ENCODE measurements at places on chromosomes 16 and 17. TPM values are rescaled to one million over a fixed set of nuclear protein-coding genes. Genes with fewer than 3 reads are reported as not detected.

DNA sequence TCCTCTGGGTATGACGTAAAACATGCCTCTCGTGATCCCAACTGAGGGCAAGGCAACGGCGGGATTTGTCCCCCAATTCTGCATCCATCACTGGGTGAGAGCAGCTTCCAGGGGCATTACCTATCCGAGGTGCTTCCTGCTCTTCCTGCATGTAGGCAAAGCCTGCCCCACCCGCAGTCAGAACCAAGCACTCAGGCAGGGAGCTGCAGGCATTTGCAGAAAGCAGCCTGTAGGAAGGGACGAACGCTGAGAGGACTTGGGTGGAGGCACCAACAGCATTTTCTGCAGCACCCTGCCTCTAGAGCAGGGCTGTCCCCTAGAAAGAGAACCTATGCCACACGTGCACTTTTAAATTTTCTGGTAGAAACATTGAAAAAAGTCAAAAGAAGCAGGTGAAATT is 5.5 kb downstream of the BCO1 start:
- no peak overlapping the region for H3K4me3 ChIP-seq
- H3K27ac ChIP-seq = no peak overlapping the region
- no peak for DNase-seq
- H3K27me3 ChIP-seq = no peaks in the 10 kb centered on the region
- H3K36me3 ChIP-seq = no peaks in the 10 kb centered on the region
- peaks cover 6% of the 10 kb centered on the region for H3K4me1 ChIP-seq

GRCh38 chr17:43911904-43912303 is 4.6 kb upstream of the MPP2 start:
- peaks cover 17% of the 10 kb centered on the region for H3K4me1 ChIP-seq
- H3K27me3 ChIP-seq = no peaks in the 10 kb centered on the region

DNA sequence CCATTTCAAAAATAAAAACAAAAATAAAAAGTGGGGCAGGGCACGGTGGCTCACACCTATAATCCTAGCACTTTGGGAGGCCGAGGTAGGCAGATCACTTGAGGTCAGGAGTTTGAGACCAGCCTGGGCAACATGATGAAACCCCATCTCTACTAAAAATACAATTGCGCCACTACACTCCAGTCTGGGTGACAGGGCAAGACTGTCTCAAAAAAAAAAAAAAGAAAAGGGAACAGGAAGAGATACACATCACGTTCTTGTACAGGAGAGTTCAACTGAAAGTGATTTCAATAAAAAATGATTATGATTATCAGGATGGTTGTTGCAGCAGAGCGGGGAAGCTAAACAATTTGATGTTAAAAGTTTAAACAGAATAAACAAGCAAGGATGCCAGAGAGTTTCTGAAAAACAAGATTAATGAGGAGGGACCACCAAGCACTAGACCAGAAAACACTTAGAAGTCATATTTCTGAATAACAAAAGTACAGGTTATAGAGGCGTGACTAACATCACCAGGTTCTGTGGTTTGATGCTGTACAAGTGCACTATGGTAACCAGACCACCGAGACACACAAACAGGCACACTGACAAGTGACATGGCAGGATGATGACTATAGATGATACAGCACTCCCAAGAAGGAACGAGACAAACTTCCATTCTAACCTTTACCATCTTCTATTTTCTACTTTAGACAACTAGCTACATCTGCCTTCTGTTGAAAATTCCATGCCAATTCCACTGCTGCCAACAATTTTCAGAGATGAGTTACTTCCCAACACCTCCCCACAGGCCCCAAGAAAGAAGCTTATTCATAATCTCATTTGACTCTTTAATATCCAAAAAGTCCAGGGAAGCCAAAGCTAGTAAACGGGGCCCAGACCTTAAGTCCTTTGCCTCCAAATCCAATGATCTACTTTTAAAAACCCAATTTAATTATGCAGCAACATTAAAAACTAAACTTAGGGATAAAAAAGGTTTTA is 11.8 kb downstream of the DNAJA2 start:
- no peaks in the 10 kb centered on the region for H3K27me3 ChIP-seq
- no peaks in the 10 kb centered on the region for H3K36me3 ChIP-seq
- no peak overlapping the region for H3K27ac ChIP-seq
- DNase-seq = no peak
- H3K4me1 ChIP-seq = peaks cover 14% of the 10 kb centered on the region

DNA sequence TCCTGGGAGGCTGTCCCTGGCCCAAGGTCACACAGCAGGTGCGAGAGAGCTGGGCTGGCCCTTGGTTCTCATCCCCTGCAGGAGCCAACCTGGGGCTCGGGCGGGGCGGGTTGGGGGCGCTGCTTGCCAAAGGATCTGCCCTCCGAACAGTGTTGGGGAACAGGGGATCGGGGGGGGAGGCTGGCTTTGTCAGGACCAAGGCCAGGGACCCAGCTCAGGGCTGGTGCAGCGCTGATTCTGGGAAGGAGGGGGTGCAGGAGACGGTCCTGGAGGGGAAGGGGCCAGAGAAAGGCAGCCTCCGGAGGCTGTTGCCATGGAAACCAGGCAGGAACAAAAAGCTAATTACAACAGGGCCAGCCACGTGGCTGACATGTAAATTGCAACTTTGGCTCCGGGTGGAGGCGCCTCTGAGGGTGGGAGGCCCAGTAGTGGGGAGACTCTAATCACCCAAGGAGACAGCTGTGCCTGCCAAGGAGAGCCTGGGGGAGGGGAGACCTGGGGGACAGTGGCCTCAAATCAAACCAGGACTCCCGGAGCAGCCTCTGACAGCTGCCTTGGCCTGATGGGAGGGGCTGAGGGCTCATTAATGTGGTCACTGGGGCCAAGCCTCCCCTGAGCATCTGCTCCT is 1.3 kb downstream of the TUBB3 start:
- H3K36me3 ChIP-seq = no peaks in the 10 kb centered on the region
- no peak overlapping the region for H3K27ac ChIP-seq
- H3K4me3 ChIP-seq = no peak overlapping the region
- peaks cover 49% of the 10 kb centered on the region for H3K4me1 ChIP-seq

The ANKRD40CL gene
- total RNA-seq = not detected

DNA sequence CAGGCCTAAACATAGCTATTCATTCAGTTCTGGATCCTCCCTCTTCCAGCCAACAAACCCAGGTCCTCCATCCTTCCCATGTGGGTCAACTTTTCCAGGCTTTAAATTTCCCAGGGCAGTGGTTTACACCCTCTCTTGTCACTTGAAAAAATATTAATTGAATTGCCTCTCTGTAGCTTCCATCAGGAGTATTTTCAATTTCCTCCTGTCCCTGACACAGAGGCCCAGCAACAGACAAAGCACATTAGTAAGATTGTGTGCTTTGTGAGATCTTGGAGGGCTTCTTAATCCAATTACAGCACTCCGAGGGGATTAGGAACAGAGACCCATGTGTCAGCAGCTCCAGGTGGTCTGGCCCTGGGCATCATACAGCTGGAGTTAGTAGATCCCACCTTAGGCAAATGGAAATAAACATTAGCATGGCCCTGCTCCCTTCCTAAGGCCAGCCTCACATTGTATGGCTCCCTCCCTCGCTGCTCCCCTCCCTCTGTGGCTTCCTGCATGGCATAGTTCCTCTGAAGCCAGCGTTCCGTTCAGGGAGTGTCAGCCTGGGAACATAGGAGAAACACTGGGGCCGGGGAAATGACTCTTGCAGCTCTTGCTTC is 132.7 kb upstream of the HSBP1 start:
- H3K4me1 ChIP-seq = no peaks in the 10 kb centered on the region
- DNase-seq = no peak
- H3K36me3 ChIP-seq = no peaks in the 10 kb centered on the region
- H3K27ac ChIP-seq = no peak overlapping the region
- no peak overlapping the region for H3K4me3 ChIP-seq

The CCT6B gene
- 1.7 TPM for total RNA-seq

DNA sequence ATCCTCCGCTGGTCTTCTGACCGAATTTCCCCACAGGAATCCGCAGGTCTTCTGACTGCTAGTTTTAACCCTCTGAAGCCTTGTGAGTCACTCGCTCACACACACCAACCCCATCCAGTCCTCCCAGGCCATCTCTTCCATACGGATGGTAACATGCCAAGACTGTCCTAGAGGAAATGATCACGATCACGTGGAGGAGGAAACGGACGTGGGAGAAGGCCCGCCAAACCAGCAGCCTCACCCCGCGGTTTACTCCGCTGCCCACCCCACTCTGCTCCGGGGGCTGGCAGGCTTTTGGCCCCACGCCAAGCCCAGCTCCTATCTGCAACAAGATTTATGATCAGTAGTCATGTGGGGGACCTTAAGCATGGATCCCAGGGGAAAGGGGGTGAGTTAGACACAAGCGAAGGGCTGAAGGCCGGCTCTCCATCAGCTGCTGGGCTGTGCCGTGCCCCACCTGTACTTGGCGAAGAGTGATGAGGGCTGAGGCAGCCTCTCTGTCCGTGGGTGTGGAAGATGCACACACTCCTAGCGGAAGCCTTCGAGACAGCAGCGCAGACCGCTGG is 1.5 kb upstream of the FAAP100 start:
- H3K4me1 ChIP-seq = peaks cover 25% of the 10 kb centered on the region
- H3K4me3 ChIP-seq = peak overlapping the region; percentile 72
- no peaks in the 10 kb centered on the region for H3K27me3 ChIP-seq
- H3K27ac ChIP-seq = no peak overlapping the region
- DNase-seq = no peak

The C16orf74 gene
- 18.2 TPM for total RNA-seq

GRCh38 chr17:39975801-39976200 is 4.8 kb upstream of the PSMD3 start:
- no peak overlapping the region for H3K4me3 ChIP-seq
- no peaks in the 10 kb centered on the region for H3K27me3 ChIP-seq
- peaks cover 16% of the 10 kb centered on the region for H3K4me1 ChIP-seq
- H3K36me3 ChIP-seq = no peaks in the 10 kb centered on the region
- no peak for DNase-seq
- H3K27ac ChIP-seq = no peak overlapping the region

GRCh38 chr17:41773190-41773588 is 13.3 kb downstream of the JUP start:
- H3K36me3 ChIP-seq = peaks cover 30% of the 10 kb centered on the region
- H3K4me1 ChIP-seq = peaks cover 81% of the 10 kb centered on the region

DNA sequence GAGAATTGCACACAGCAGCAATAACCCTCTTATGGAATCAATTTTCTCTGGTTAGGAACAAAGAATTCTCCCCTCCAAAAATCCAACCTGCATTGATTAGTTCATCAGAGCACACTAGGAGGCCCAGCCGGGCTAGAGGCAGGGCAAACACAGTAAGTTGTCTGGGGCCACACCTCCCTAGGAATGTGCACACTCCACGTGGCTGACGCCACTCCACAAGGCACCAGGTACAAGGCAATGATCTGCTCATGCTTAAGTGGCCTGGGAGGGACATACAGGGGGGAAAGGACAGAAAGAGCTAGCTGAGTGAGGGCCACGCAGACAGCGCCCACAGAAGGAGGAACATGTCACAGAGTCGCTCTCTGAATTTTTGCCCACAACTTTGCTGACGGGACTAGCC is 107.6 kb downstream of the SLC39A11 start:
- H3K36me3 ChIP-seq = no peaks in the 10 kb centered on the region
- no peak for DNase-seq
- no peak overlapping the region for H3K27ac ChIP-seq
- H3K4me3 ChIP-seq = no peak overlapping the region
- H3K27me3 ChIP-seq = no peaks in the 10 kb centered on the region

The PNMT gene
- total RNA-seq = 5.6 TPM

DNA sequence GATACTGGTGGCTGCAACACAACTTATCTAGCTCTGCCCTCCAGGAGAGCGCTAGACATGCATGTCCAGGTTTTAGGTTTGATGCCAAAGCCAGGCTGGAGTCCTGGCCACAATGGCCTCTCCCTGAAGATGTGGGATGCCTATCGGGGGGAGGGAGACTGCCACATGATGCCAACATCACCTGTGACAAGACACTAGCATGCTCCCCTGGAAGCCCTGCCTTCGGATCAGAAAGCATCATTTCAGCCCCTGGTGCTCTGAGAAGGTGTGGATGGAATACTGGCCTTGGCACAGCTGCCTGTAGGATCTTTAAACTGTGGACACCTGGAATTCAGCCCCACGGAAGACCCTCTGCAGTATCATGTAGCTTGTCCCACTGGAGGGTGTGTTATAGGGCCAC is 93.5 kb downstream of the SHISA6 start:
- no peaks in the 10 kb centered on the region for H3K27me3 ChIP-seq
- no peak overlapping the region for H3K4me3 ChIP-seq
- H3K4me1 ChIP-seq = no peaks in the 10 kb centered on the region
- no peak for DNase-seq
- H3K36me3 ChIP-seq = no peaks in the 10 kb centered on the region
- no peak overlapping the region for H3K27ac ChIP-seq

DNA sequence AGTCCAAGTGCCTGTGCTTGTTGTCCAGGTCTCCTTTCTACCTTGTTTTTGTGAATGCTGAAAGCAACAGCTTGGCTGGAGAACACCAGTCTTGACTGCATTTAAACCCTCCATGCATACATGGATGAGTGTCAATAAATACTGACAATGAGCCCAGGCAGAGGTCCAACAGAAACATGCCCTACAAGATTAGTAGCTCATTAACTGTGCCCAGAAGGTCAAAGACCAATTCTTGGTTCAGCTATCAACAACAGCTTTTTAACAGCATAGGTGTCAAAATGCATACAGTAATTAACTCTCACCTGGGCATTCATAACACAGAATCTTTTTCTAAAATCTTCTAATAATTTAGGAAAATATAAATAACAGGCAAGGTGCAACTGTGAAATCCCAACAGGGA is 63.2 kb downstream of the N4BP1 start:
- H3K27ac ChIP-seq = no peak overlapping the region
- peaks cover 7% of the 10 kb centered on the region for H3K4me1 ChIP-seq
- H3K4me3 ChIP-seq = no peak overlapping the region
- no peak for DNase-seq

DNA sequence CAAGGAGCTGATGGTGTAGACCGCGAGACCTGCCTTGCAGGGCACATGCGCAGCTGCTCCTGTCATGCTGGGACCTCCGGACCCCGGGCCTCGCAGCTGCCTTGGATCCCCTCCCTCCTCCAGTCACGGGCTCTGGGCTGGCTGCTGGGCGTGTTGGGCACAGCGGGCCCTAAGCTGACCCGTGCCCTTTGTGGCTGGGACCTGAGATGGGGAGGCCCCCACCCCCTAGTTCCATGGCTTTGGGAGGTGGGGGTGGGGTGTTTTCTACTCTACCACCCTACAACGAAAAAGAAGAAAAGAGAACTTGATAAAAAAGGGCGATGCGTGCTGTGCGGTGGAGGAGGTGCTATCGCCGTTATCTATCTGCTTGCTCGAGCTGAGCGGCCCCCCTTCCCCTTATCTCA is 14.5 kb downstream of the ZFPM1 start:
- H3K4me3 ChIP-seq = no peak overlapping the region
- H3K36me3 ChIP-seq = no peaks in the 10 kb centered on the region
- no peaks in the 10 kb centered on the region for H3K27me3 ChIP-seq
- DNase-seq = no peak
- H3K4me1 ChIP-seq = peaks cover 8% of the 10 kb centered on the region

DNA sequence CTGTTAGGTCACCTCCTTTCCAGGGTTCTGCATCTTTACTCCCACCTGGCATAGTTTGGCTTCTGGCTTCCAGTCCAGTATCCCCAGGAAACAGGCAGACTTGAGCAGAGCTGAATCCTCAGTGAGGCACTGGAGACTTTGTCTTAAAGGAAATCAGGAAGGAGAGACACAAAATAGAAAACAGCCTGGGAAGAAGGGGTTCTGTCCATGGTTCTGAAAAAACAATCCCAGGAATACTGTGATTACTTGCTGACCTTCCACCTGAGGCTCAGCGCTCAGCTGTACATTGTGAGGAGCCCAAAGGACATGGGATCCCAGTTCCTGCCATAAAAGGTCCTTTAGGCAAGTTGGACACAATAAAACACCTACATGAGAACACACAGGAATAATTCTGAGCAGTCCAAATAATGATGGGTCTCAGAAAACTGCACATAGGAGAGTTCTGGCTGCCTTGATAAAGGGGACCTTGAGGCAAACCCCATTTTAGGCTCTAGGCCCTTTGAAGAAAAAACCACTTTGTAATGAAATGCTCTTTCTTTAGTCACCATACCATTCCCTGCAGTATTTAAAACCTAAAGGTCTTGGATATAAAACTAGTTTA is 81.4 kb upstream of the CRHR1 start:
- H3K4me1 ChIP-seq = no peaks in the 10 kb centered on the region
- no peak for DNase-seq
- no peak overlapping the region for H3K4me3 ChIP-seq
- no peak overlapping the region for H3K27ac ChIP-seq
